ENCODE measurements at places on chromosomes 5 and 9.
A peak's percentile ranks its signal among the peaks of the same experiment; 100 is the strongest.

- DNase-seq, result no peak
Observed at GRCh38 chr5:137738947-137739346, 3.1 kb upstream of the KLHL3 start.

- DNase-seq, result no peak
Observed at GRCh38 chr5:97628031-97628430, 445.0 kb upstream of the RIOK2 start.

DNA sequence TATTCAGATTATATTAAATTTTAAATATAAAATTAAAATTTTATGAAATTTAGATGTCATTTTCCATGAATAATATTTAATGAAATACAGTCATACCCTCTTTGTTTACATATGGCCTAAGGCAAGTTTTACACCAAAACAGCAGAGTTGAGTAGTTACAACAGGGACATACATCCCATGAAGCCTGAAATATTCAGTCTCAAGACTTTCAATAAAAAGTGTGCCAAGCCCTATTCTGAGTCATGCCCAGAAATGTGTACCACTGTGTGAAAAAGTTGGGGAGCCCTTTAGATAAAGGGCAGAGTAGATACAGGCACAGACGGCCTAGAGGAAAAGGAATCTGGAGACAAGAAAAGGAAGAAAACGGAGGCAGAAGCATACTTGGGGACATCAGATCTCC, 261.3 kb downstream of the SGCD start:
- DNase-seq, result no peak

DNA sequence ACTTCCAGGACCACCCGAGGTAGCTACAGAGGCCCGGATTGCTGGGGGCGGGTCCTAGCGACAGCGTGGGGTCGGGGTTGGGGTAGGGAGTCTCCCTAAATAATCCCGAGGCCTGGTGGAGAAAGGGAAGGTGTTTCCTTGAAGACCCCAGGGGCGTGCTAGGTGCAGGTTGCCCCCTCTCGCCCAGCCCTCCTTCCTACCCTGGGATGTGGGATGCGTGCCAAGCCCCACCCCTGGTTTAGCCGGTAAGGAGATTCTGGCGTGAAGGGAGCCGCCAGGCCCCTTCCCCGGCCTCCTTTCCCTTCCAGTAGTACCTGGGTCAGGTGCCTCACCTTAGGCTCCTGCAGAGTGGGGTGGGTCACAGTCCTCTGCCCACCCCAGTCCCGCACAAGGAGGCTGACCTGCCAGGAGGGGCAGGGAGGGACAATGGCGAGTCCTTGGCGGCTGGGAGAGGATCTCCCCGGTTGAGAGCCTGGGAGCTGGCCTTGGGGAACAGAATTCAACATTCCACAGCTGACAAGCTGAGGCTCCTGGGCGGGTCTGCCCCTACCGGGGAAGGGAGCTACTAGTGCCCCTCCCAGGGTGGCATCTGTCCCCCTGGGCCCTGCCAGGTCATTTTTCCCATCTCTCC, 674 bp downstream of the TSPAN17 start:
- no peak for DNase-seq

DNA sequence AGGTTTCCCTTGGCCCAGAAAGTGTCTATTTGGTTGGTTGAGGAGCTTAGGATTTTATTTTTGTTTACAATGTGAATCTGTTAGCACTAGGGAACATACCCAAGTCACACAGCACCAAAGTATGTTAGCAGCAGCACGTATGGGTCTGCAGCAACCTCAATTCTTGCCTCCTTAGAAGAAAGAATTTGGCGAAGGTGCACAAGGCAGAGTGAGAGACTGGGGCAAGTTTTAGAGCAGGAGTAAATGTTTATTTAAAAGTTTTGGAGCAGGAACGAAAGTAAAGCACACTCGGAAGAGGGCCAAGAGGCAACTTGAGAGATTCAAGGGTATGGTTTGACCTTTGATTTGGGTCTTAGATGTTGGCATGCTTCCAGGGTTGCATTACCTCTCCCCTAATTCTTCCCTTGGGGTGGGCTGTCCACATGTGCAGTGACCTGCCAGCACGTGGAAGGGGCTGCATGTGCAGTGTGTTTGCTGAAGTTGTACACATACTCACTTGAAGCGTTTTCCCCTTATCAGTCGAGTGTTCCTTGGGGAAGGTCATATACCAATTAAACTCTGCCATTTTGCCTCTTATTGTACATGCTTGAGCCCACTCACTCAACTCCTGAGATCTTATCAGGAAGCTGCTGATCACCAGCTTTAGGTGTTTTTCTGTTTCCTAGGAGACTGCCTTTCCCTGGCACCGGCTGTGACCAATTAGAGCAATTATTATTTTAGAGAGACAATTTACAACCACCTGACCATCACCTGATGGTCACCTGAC, 64.9 kb upstream of the SHC3 start:
- no peak for DNase-seq

DNA sequence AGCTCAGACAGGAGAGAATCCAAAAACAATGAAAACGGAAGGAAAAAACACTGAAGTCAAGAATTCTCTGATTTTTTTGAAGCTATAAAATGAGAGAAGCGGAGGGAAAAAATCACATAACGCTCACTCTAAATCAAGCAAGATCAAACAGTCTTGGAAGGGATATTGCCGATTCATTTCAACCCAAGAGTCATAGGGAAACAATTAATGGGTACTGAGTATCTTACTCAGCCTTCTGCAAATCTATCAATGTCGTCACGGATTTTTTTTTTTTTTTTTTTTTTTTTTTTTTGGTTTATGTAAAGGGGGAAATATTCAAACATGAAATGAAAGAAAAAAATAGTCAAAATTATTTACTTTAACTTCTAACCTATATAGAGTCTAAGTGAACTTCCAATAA, 9.5 kb downstream of the MEF2C start:
- no peak for DNase-seq

DNA sequence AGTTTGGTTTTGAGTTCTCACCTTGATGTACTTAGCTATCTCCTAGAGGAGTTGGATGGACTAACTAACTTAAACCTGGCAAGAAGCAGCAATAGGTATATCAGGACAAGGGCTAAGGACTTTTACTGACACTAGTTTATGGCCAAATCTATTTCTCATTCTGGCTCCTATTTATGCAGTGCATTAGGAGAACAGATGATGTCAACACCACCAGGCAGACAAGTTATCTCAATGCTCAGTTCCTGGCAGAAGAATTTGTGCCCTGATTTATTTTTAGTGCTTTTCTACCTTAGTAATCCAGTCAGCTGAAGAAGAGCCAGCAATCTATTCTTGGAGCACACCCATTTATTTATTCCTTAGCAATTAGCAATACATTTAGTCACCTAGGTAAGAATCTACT, 30.7 kb upstream of the MYOT start:
- DNase-seq, result no peak

DNA sequence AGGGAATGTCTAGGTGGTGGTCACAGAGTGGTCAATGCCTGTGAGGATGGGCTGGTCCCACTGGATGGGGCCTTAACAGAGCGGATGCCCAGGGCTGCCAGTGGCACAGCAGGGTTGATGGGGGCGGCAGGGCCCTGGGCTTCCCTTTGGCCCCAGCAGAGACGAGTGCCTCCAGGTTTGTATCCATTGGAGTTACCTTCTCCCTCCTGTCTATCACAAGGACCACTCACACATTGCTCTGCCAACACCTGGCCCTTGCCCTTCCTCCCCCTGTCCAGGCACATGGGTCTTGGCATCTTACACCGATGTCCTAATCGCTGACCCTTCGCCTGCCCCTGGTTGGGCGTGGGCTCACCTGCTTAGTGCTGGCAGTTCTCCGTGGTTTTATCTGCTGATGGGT, 26.2 kb upstream of the IRX4 start:
- DNase-seq, result no peak

GRCh38 chr9:131204285-131204684, 72.0 kb downstream of the FAM78A start:
- no peak for DNase-seq

- DNase-seq, result no peak
Observed at GRCh38 chr5:102119252-102119651, 176.8 kb downstream of the SLCO4C1 start.

- no peak for DNase-seq
Observed at GRCh38 chr9:132094314-132094791, 14.7 kb upstream of the MED27 start.

- DNase-seq, result no peak
Observed at GRCh38 chr9:113787871-113788270, 88.2 kb upstream of the ZNF618 start.

DNA sequence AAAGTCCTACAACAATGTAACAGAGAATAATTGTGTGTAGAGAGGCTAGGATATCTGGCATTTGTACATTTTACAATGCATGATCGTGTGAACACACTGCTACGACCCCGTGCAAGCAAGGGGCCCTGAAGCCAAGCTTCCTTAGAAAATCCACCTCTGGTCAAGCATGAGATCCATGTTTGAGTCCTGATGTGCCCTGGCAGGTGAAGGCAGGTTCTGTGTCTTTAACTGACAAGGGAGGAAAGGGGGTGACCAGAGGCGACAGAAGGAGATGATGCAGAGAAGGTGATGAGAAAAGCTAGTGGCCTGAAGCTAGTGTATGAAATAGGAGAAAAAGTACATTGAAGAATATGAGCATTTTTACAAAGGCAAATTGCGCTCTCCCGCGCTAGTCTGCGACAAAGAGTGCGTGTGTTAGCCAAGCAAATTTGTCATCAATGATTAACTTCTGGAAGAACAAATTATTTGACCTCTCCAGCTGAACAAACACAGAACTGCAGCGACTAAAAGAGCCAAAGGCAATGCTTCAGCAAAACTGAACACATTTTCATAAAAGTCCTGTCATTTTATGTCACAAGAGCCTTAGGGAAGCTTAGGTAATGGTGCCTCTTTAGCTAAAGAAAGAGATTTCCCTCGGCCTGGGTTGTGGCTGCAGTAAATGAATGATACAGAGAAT, 101.7 kb upstream of the DAPK1 start:
- DNase-seq, result no peak

DNA sequence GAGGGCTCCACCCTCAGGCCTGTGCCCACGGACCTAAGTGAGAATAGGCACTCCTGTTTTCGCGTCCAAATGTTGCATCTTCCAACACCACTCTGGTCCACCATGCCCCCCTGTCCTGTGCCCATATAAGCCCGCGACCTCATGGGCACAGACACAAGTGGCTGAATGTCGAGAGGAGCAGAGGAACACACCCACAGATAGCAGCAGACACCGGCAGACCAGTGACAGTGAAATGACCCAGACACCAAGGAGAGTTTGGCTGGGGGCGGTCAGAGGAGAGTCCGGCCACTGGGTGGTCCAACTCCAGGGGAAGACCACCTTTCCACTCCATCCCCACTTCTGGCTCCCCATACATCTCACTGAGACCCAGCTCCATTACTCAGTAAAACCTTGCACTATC, 161.4 kb upstream of the DAB2 start:
- no peak for DNase-seq

DNA sequence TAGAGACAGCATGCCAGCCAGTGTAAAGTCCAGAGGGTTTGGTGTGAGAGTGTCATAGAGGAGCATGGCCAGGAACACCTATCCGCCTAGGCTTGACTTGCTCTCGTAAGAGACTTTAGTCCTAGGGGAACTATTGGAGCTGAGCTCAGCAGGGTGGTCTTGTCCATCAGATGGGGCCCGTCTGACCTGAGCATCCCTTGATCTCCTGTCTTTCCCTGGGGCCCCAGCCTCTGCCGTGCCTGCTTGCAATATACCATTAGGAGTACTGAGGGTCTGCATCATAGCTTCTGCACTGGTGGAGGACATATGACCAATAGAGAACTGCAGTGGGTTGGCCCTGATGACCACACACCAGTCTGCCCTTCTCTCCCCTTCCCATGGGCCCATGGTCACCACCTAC, 251.0 kb downstream of the TUSC1 start:
- no peak for DNase-seq

GRCh38 chr5:173808079-173808808, 79.9 kb upstream of the CPEB4 start:
- DNase-seq, result no peak

GRCh38 chr5:533243-533954, 9.2 kb upstream of the SLC9A3 start:
- DNase-seq, result no peak

- DNase-seq, result no peak
Observed at GRCh38 chr5:148968311-148968710, 94.6 kb downstream of the SH3TC2 start.

DNA sequence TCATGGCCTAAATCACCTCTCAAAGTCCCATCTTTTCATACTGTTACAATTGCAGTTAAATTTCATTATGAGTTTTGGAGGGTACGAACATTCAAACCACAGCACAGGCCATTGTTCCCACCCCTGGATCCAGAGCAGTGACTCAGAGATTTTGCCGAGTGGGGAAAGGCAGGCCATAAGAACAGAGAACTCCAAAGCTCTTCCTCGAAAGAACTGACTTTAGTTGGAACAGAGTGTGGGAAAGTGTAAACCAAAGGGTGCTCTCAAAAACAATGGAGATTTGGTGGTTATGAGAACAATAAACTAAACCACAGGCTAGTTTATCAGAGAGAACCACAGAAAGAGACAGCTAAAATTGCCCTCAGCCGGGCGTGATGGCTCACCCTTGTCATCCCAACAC, 19.4 kb upstream of the GRPEL2 start:
- no peak for DNase-seq

DNA sequence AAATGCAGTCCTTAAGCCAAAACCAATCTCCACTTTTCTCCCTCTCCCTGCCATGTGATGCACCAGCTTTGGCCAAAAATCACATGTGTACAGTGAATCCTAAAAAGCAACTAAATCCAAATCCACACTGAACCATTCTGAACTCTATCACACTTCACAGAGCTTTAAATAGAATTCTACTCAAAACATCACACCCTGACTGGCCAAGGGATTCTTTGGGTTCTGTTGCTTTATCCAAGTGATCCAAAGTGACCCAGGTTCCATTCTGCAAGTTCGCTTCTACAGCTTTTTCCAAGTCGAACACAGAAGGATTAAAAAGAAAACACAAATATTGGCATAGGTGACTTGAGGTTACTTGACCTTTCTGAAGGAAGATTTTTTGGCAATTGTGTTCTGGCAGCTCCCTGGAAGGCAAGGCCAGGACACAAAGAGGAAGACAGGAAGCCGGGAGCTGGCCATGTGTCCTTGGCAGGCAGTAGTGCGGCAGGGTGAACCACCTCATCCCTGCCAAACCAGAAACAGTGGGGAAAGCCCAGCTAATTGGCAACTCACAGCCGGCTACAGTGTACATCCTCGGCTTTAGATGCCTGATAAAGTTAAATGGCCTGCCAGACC, 115.0 kb downstream of the NFIB start:
- DNase-seq, result no peak

DNA sequence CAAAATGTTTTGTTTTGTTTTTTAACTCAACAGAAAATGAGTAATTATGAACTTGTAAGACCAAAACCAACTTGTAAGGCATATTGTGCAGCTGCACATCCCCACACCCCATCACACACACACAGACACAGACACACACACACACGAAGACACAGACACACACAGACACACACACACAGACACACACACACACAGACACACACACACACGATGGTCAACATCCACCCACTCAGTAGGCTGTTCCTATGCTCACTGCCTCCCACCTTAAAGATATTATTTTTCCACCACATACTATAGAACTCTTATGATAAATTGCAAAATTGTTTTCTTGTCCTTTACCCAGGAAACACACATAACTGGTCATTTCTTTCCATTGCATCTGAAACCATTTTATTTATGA, 6.2 kb downstream of the SHC3 start:
- no peak for DNase-seq

GRCh38 chr9:129783516-129784361, 19.2 kb upstream of the TOR1B start:
- DNase-seq, result peak; percentile 84
